Fibroblast of mammary gland (primary cell): ENCODE measurements at places on chromosomes 7 and 10.
A peak's percentile ranks its signal among the peaks of the same experiment; 100 is the strongest.

- no peak for DNase-seq
Observed at GRCh38 chr10:34236931-34237330, 578.2 kb downstream of the PARD3 start.

- no peak for DNase-seq
Observed at GRCh38 chr7:98283887-98284222, 2.4 kb downstream of the BRI3 start.

DNA sequence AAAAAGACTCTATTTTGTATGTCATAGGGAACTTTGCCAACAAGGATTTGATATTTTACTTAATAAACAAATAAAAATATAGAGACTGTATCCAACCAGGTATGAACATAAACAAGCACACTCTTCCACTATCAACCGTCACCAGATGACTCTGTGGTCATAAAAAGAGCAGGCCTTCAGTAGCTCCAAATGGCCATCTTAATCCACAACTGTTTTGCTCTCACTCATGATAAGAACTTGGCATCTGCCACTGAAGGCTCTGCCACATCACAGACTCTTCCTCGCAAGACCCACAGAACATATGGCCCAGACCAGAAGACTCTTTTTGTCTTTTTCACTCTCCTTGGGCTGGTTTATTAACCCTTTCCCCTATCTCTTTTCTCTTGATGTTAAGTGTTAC lies 98.7 kb upstream of the POM121L12 start:
- DNase-seq, result no peak

DNA sequence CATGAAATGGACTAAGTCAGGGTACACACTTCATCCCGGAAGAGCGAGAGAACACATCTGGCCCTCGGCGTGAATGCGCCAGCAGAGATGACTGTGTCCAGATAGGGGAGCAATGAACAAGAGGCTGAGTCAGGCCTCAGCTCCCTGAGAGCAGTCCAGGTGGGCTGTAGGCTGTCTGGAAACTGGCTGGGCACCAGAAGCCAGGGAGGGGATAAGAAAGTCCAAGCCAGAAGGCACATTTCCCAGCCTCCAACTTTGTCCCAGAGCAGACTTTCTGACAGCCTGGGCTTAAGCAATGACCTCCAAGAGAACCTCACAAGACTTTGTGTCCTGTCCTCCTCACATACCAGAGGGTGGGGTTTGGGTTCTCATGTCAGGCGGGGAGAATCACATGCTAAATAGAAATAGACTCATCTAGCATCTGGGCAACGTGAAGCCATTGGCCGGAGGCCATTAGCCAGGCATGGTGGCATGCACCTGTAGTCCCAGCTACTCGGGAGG lies 157.2 kb downstream of the ARHGAP12 start:
- peak; percentile 88 for DNase-seq

GRCh38 chr10:101080933-101081931 lies 19.4 kb downstream of the KAZALD1 start:
- DNase-seq, result peak; percentile 18

GRCh38 chr10:18217577-18217976 lies 77.4 kb downstream of the CACNB2 start:
- DNase-seq, result no peak
